Right renal pelvis (tissue), 4 donors: ENCODE measurements at places on chromosomes 3 and 15. TPM values are rescaled to one million over a fixed set of nuclear protein-coding genes. Genes with fewer than 3 reads are reported as not detected.
A peak's percentile ranks its signal among the peaks of the same experiment; 100 is the strongest.

DNA sequence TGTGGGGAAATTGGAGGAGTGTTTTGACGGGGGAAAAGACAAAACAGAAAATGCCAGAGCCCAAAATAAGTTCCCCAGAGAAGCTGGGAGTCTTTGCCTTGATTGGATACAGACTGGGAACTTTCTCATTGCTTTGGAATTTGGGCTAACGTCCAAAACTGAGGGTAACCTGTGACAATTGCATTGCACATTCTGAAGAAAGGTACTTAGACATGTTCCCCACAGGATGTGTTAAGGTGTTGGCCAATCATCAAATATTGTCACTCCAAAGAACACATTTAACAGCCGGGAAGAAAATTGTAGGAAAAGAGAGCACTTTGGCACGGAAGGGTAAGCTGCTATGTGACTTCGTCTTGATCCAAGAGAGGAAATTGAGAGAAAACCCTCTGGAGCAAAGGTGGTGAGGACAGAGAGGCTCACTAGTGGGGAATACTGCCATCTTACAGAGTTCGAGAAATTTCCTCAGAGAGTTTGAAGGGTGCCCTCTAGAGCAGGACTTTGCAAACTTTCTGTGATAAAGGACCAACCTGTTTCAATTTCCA lies 619.5 kb upstream of the TBL1XR1 start:
- DNase-seq: no peak

- no peak for DNase-seq
Observed at GRCh38 chr15:53841651-53842050, 82.2 kb upstream of the WDR72 start.

DNA sequence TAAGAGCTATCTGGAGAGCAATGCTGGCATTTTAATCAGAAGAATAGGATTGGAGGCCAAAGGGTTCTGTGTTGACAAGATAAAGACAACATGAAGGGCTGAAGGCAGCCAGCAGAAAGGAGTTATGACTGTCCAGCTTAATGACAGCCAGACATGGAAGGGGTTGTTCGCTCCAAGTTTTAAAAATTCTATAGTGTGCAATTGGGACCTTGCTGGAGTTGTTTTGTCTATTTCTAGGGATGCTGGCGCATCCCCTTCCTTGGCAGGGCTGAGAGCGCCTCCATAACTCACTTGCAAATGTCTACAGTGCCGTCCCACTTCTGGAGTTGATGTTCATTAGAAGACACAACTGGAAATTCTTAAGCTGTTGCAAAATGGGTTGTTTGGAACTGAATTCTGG lies 200.7 kb downstream of the TLE3 start:
- DNase-seq: no peak

Gene SLC2A2
- polyA plus RNA-seq: 15.3 TPM

DNA sequence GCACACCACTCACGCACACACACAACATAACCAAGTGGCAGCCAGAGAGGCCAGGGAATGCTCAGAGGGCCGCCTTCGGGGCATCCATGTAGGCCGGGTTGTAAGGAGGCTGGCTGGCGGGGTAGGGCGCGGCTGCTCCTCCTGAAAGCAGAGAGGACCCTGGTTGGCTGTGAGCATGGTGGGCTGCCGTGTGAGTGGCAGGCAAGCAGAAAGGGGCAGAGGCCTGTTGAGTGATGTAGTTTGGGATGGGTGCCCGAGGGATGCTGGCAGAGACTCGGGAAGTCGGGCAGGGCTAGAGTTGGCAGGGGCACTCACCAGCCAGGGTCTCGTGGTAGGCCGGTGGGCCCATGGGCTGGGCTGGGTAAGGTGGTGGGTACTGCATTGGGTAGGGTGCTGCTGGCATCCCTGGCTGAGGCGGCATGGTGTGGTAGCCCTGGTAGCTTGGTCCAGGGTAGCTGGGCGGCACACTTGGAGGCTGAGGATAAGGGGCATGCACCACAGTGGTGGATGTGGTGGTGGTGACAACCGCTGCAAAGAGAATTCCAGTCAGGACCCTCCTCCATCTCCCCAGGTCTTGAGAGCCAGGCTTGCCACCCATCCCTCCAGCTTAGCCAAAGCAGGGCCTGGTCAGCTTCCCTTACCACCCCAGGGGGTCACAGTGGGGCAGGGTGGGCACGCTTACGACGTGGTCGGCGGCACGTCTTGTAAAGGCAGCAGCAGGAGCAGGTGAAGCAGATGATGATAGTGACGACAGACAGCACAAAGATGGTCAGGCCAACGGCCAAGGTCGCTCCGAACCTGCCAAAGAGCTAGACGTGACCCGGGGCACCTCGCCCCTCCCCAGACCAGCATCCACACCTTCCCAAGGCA lies 22.7 kb downstream of the ATRIP start:
- no peak for DNase-seq

GRCh38 chr3:125552401-125552800 lies 32.4 kb upstream of the SNX4 start:
- no peak for DNase-seq

DNA sequence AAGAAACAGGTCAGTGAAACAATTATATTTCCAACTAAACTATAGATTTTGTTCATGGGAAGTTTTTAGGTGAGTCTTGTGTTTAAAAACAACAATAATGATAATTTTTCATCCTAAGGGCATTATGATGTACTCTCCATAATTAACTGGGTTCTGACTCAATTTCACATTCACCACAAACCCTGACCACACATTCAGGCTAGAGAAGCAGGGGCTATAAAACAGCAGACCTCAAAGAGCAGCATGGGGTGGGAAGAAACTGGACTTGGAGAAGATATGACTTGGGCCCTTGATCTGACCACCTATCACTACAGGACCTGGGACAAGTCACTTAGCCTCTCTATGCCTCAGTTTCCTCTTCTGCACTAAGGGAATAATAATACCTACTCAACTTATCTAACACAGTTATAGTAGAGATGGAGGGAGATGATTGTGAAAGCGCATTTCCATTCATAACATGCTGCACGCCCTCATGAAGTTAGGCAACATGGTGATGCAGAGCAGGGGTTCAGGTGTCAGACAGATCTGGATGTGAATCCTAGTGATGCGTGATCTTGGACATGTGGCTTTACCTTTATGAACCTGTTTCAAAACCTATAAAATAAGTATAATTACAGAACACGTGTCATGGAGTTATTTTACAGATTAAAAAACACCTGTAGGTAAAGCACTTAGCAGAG lies 63.0 kb upstream of the ACP3 start:
- no peak for DNase-seq

DNA sequence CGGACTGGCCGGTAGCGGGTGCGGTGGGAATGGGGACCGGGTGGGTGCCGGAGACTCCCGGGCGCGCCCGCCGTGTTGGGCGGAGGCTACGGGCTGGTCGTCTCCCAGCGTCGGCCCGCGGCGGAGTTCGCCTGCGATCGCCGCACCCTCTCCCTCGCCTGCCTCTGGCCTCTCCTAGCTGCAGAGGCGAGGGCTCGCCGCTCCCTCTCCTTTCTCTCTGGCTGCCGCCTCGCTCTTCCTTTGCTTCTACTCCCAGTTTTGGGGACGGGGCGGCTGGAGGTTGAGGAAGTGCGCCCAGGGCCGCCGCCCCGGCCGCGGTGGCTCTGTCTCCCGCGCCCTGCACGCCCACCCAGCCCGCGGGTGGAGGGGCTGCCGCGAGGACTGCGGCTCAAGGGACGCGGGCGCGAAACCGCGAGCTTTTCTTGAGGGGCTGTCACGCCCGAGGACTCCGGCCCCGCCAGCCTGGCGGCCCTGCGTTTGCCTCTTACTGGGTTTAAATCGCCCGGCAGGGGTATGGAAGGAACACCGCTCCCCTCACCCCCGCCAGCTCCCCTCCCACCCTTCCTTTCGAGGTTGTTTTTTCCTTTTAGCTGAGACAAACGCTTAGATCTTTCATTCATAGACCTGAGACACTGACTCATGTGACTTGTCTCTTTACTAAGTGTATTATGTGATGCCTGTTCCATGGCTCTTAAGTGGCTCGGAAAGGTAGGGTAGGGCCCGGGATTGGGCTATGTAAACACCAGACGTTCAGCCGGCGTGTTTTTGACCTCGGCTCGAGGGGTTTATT lies 654 bp downstream of the PIK3CA start:
- peak; percentile 39 for DNase-seq

DNA sequence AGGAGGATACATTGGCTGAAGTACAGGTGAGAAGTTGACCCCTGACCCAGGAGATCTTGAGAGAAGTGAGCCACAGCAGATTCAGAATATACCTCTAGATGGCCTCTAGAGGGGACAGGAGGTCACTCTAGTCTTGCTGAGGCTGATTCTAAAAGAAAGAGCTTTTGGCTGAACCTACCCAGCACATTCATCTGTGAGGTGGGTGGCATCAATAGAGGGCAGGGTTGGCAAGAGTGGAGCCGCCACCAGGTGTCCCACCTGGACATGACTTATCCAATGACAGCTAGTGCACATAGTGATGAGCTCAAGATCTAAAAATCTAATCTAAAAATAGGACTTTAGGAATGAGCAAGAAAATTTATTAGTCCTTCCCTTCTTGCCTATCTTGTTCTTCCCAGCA lies 51.6 kb downstream of the CYP19A1 start:
- no peak for DNase-seq

DNA sequence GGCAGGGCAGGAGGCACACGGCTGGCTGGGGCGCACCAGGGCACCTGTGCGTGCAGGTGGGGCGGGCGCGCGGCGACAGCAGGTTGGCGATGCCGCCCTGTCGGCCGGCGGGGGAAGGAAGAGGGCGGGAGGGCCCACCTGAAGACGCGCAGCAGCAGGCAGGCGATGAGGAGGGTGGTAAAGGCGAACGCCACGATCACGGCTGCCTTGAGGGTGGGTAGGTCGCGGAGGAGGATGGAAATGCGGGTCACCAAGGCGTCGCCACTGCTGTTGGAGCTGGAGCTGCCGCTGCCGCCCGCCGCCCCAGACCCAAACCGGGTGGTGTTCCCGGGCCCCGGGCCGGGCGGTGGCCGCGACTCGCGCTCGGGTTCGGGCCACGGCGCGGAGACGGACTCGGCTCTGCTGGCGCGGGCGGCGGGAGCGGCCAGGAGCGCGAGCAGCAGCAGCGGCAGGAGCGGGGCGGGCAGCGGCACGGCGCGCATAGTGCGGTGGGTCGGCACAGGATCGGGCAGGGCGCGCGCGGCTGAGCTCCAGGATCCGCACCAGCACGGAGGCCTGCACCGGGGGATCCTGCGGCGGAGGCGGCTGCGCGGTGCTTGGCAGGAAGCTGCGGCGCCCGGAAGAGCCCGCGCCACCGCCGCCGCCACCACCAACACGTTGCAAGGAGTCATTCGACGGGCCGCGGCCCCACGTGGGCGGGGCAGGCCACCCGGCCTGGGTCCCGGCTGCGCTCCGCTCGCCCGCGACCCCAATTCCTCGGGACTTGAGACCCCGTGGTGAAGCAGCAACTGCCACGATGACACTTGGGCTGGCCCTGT lies at the start of gene FAM174B:
TSS of gene FAM174B (minus strand) at position 598 of the 818 bp plus-strand sequence.
- no peak for DNase-seq

Gene BNC1
- 0.21 TPM for polyA plus RNA-seq

GRCh38 chr3:5122741-5123706 lies 932 bp downstream of the ARL8B start:
- DNase-seq: no peak

Gene GOLGA8R
- polyA plus RNA-seq: 3.7 TPM

DNA sequence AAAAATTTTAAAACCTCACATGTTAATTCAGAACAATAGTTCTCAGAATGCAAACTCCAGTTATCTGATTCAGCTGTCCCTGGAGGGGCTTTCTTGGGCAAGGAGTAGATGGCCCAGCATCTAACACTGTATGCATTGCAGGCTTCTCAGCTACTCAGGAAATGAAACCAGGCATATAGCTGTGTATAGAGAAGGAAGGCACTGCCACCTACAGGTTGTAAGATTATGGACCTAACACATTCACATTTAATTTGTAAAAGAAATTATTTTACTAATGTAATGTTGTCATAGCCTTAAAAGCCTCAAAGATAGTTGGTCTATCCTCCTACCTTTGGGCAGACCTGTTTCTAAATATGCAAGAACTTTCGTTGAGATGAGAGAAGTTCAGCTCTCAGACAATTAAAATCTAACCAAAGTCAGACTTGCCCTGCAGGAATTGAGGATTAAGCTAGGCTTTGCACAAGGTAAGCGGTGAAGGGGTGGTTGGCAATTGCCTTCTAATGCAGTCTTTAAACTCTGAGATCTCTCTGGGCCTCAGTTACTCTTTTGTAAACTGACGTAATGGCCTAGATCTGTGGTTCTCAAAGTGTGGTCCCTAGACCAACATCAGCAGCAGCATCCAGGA lies 132.8 kb upstream of the SLC24A5 start:
- DNase-seq: peak; percentile 29

Gene PRR20G
- not detected for polyA plus RNA-seq

Gene PEX11A
- 16.3 TPM for polyA plus RNA-seq

DNA sequence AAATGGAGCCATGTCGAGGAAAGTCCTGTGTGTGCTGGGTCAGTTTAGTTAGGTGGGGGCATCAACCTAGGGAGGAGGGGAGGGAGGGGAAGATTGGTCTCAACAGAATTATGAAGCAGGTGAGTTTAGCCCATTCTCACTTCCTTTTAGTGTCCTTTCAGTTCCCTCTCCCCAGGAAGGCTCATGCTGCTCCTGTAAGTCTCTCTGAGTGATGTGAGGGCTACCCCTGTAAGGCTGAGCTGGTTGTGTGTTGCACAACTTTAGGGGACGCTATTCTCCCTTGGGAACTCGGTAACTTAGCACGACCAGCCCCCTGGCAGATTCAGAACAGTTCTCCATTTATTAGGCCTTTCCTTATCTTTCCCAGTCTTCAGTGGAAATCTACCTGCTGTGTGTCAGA lies 21.2 kb downstream of the IL5RA start:
- DNase-seq: no peak

DNA sequence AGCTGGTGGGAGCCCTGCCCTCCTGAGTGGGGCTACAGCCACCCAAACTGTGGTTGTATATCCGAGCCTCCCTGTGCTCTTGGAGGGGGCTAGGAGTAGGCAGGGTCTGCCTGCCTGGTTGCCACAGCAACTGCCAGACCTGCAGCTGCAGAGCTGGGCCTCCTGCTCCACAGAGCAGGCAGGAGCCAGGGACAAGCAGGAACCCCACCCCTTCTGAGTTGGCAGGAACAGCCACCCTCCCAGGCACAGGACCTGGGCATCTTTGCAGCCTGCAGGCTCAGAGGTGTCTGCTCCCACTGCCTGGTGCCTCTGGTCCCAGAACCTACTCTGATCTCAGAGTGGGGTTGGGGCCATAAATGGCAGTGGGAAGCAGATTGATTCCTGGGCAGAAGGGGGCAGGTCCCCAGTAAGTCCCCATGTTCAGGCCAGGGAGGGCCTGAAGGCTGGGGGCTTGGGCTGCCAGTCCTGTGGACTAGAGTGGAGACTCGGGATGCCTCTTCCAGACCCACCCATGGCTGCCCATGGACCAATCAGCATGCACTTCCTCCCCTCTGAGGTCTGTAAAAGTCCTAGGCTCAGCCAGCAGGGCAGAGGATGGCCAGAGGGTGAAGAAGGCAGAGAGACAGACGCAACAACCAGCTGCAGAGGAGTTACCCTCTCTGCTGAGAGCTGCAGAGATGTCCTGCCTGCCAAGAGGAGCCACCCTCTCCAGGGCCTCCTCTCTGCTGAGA lies 10.3 kb upstream of the LRRC31 start:
- DNase-seq: no peak

Gene GATA2
- 47.6 TPM for polyA plus RNA-seq

Gene TRPM1
- 0.25 TPM for polyA plus RNA-seq

- DNase-seq: no peak
Observed at GRCh38 chr3:106333911-106334618, 465.3 kb upstream of the CBLB start.

Gene PRKCD
- 22.8 TPM for polyA plus RNA-seq

- no peak for DNase-seq
Observed at GRCh38 chr3:4241595-4242170, 61.5 kb upstream of the SETMAR start.

Gene PRR23E
- not detected for polyA plus RNA-seq
